ENCODE measurements at places on chromosomes 5 and 9.

- H3K4me3 ChIP-seq = no peak overlapping the region
- no peak for DNase-seq
- H3K4me1 ChIP-seq = no peaks in the 10 kb centered on the region
- no peaks in the 10 kb centered on the region for H3K27me3 ChIP-seq
- H3K27ac ChIP-seq = no peak overlapping the region
- no peaks in the 10 kb centered on the region for H3K36me3 ChIP-seq
These were observed 281.7 kb downstream of the CCDC171 start for GRCh38 chr9:15834541-15834940.

DNA sequence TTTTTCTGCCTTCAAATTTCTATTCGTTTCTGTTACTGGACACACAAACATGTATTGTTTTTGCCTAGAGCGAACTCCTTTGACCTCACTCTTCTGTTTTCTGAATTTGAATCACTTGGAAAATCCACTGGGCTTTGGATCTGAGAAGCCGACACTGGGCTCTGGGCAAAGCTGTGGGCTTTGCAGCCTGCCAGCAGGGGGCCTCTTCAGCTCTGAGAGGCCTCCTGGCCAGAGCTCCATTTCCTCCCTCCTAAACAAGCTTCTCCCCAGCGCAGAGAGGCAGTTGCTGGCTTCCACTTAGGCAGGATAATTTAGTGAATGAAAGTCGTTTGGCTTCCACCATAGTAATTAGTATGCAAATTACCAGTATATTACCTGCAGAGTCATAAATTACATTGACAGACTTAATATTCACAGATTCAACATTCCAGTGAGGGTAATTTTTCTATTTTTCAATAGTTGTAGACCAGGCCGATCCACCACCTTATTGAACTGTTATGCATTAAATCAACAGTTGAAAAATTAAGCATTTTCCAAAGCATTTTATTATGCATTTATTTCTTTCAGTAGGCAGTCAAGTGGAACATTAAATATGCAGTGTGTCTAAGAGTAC, 104.0 kb upstream of the ZNF366 start:
- H3K4me3 ChIP-seq = no peak overlapping the region
- peak; percentile 39 for DNase-seq
- no peaks in the 10 kb centered on the region for H3K36me3 ChIP-seq
- no peaks in the 10 kb centered on the region for H3K27me3 ChIP-seq
- H3K4me1 ChIP-seq = no peaks in the 10 kb centered on the region
- H3K27ac ChIP-seq = no peak overlapping the region

DNA sequence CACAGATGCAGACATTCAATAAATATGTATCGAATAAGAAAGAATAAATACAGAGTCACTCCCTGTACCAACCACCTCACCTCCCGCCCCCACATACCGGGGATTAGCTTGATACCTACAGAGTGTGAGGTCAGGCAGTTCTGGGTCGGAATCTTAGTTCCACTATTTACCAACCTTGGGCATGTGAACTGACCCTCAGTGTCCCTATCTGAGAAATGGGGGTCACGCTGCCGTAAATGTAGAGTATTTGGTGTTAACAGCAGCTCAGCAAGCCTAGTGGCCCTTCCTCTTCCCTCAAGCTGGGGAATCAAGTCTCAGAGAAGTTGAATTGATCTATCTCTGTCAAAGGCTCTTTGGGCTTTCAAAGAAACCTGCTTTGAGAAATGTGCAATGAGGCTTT, 25.4 kb downstream of the CCNJL start:
- no peaks in the 10 kb centered on the region for H3K36me3 ChIP-seq
- H3K4me3 ChIP-seq = no peak overlapping the region
- no peak for DNase-seq
- peaks cover 12% of the 10 kb centered on the region for H3K4me1 ChIP-seq
- H3K27ac ChIP-seq = peak overlapping the region; percentile 5

DNA sequence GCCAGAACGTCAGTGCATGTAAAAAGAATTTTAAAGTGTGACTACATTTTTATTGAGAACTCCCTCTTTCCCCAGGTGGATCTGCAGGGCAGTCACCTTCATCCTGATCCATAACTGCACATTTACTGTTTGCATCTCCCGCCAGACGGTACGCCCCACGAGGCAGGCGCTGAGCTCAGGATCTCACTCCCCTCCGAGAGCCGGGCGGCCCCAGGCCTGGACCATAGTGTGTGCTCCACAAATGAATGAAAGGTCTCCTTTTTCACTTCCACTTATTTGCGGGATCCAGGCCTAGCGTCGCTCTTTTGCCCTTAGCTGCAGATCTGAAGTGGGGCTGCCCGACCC, 378 bp downstream of the DROSHA start:
- H3K27me3 ChIP-seq = no peaks in the 10 kb centered on the region
- DNase-seq = no peak
- peak overlapping the region; percentile 70 for H3K27ac ChIP-seq
- H3K4me1 ChIP-seq = peaks cover 30% of the 10 kb centered on the region
- H3K4me3 ChIP-seq = peak overlapping the region; percentile 93

DNA sequence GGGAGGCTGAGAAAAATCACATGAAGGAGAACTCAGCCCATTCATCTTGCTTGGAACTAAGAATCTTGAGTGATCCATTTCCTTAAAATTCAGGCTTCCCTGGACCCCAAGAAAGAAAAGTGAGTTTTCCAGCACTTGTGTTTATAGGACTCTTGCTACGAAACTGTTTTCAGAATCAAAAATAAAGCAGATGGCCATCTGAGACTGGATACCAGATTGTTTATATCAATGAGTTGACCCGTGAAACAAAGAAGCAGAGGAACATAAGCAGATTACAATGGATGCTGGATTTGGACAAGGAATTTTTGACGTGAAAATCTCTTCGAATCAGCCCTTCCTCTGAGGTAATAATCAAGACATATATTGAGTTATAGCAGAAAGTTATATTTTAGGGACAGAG, 223.2 kb downstream of the SYK start:
- no peaks in the 10 kb centered on the region for H3K4me1 ChIP-seq
- H3K36me3 ChIP-seq = no peaks in the 10 kb centered on the region
- no peak overlapping the region for H3K27ac ChIP-seq
- DNase-seq = no peak

- H3K4me3 ChIP-seq = no peak overlapping the region
- no peak overlapping the region for H3K27ac ChIP-seq
- H3K27me3 ChIP-seq = no peaks in the 10 kb centered on the region
- H3K36me3 ChIP-seq = no peaks in the 10 kb centered on the region
- no peak for DNase-seq
These were observed 122.3 kb upstream of the CDH10 start for GRCh38 chr5:24767086-24767485.

DNA sequence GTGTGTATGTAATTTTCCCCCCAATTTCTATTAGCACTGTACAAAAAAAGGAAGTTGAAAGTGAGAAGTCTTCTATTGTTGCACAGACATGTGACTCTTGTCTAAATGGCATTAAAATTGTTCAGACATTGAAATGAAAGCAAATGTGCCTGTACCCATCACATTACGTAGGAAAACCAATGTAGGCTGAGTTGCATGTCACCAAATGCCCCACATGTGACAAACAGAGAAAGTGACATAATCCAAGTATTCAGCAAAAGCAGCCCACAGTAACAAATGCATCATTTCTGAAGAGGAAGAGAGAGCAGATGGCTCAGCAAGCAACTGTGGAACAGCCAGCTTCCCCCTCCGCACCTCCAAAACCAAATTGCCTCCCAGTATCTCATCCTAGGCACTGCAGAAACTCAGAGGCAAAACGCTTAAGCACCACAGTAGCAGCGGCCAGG, 161.5 kb upstream of the NR4A3 start:
- H3K4me1 ChIP-seq = no peaks in the 10 kb centered on the region
- H3K4me3 ChIP-seq = no peak overlapping the region
- DNase-seq = no peak
- no peaks in the 10 kb centered on the region for H3K27me3 ChIP-seq

GRCh38 chr5:40106847-40107246, 572.9 kb upstream of the PTGER4 start:
- no peak for DNase-seq
- no peak overlapping the region for H3K27ac ChIP-seq
- no peaks in the 10 kb centered on the region for H3K36me3 ChIP-seq
- H3K27me3 ChIP-seq = no peaks in the 10 kb centered on the region
- no peak overlapping the region for H3K4me3 ChIP-seq

GRCh38 chr9:132221941-132222340, 60.1 kb downstream of the NTNG2 start:
- DNase-seq = no peak
- H3K36me3 ChIP-seq = no peaks in the 10 kb centered on the region
- H3K27ac ChIP-seq = no peak overlapping the region
- no peaks in the 10 kb centered on the region for H3K4me1 ChIP-seq

DNA sequence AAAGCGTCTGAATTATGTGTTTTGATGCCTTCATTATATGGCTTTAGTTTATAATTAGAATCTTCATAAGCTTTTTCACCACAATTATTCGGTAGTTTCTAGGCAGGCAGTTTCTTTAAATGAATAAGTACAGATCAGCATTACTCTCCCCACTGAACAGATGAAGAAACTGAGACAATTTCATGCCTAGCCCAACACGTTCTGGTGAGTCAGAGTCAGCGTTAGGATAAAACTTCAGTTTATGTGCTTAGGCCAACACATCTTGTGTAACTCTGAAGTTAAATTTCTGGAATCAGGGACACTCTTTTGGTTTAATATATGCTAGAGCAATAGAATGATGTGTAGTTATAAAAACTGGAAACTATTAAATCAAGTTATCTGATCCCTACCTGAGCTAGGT, 186.7 kb upstream of the ELL2 start:
- no peaks in the 10 kb centered on the region for H3K36me3 ChIP-seq
- H3K27ac ChIP-seq = no peak overlapping the region
- DNase-seq = no peak
- H3K4me1 ChIP-seq = peaks cover 10% of the 10 kb centered on the region
- no peaks in the 10 kb centered on the region for H3K27me3 ChIP-seq

DNA sequence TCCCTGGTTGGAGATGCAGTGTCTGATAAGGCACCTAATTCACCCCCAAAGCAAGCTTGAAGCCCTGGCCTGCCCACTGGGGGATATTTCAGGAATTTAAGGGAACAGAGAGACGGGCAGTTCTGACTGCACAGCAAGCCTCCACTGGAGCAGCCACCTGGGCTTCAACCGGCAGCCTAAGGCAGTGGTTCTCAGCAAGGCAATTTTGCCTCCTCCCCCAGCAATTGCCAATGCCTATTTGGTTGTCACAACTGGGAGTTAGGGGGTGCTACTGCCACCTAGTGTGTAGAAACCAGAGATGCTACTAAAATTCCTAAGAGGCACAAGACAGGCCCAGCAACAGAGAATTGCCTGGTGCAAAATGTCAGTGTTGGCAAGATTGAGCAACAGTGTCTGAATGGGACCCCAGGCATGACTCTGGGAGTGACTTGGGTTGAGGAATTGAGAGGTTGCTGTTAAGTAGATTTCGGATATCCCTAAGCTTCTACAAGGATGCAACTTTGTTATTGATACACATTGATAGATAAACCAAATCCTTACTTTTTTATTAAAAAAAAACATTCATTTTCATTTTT, 58.7 kb upstream of the CTSL start:
- no peaks in the 10 kb centered on the region for H3K36me3 ChIP-seq
- no peak overlapping the region for H3K27ac ChIP-seq
- H3K27me3 ChIP-seq = no peaks in the 10 kb centered on the region

- no peak overlapping the region for H3K27ac ChIP-seq
- peaks cover 9% of the 10 kb centered on the region for H3K4me1 ChIP-seq
- no peaks in the 10 kb centered on the region for H3K36me3 ChIP-seq
- no peaks in the 10 kb centered on the region for H3K27me3 ChIP-seq
These were observed 244.1 kb upstream of the TNC start for GRCh38 chr9:115362101-115362500.

- DNase-seq = peak; percentile 67
- no peak overlapping the region for H3K27ac ChIP-seq
- peaks cover 20% of the 10 kb centered on the region for H3K36me3 ChIP-seq
- no peaks in the 10 kb centered on the region for H3K27me3 ChIP-seq
These were observed 9.7 kb downstream of the PTGES2 start for GRCh38 chr9:128117613-128118471.

DNA sequence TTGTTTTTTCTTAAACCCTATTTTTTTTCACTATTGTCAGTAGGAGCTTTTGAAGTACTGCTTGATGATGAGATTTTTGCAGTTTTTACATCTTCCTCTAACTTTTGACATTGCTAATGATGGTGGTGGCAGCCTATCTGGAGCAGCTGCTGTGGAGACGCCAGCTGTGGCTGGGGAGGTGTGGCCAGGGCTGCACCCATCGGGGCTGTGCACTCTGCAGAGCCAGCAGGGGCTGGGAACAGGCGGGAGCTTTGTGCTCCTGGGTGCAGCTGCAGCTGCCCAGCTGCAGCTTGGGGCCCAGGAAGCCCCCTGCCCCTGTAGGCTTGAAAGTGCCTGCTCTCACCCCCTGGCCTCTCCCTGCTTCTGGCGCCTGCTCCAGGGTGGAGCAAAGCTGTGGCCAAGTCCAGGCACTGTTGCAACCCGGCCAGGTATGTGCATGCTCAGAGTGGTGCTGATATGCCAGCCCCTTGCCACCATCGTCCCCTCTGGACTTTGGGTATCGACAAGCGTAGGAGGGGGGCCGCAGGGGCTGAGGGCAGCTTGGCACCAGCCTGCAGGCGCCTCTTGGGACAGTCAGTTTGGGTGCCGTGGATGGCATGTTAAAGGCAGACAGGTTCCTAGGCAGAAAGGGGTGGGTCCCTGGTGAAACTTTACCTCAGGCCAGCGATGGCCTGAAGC, 39.2 kb downstream of the FER start:
- H3K4me1 ChIP-seq = peaks cover 15% of the 10 kb centered on the region

DNA sequence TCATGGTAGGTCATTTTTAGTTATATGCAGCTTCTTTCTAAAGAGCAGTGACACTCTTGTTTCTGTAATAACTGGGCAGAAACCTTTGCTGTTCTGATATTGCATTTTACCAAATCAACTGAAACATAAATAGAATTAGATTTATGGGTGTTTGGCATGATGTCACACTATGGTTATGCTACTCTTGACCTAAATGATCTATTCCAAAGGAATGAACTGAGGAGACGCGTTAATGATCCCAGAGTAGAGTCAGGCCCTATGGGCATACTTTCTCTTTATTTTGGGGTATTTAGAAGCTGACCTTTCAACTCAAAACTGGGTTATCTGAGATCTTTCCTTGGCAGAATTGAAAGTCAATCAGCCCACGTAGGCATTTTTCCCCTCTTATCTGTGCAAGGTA, 146.8 kb upstream of the ADAMTSL1 start:
- no peak overlapping the region for H3K27ac ChIP-seq
- no peaks in the 10 kb centered on the region for H3K36me3 ChIP-seq
- DNase-seq = no peak
- peaks cover 4% of the 10 kb centered on the region for H3K4me1 ChIP-seq
- no peak overlapping the region for H3K4me3 ChIP-seq
